ENCODE measurements at places on chromosomes 5 and 9.

GRCh38 chr5:122839731-122840130 lies 5.7 kb upstream of the SNX24 start:
- no peak for DNase-seq

GRCh38 chr9:71857159-71857558 lies 53.8 kb downstream of the ABHD17B start:
- no peak for DNase-seq

DNA sequence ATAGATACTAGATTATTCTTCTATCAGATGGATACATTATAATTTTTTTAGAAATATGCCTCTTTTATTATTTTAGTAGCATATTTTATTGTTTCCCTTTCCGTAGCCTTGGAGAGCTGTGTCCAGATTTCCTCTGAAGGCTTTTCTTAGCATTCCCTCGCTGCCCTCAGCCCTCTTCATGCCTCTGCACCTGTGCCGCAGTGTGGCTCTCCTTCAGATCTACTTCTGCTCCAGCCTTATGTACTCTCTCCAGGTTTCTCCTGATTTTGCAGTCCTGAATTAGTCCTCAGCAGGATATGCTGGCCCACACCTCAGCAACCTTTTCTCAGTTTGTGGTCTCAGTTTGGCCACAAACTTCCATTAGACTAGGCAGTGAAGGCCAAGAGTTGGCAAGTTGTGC lies 1052.0 kb downstream of the TAF11L14 start:
- DNase-seq, result no peak

- DNase-seq, result no peak
Observed at GRCh38 chr5:132608107-132608506, 49.9 kb upstream of the IL13 start.

DNA sequence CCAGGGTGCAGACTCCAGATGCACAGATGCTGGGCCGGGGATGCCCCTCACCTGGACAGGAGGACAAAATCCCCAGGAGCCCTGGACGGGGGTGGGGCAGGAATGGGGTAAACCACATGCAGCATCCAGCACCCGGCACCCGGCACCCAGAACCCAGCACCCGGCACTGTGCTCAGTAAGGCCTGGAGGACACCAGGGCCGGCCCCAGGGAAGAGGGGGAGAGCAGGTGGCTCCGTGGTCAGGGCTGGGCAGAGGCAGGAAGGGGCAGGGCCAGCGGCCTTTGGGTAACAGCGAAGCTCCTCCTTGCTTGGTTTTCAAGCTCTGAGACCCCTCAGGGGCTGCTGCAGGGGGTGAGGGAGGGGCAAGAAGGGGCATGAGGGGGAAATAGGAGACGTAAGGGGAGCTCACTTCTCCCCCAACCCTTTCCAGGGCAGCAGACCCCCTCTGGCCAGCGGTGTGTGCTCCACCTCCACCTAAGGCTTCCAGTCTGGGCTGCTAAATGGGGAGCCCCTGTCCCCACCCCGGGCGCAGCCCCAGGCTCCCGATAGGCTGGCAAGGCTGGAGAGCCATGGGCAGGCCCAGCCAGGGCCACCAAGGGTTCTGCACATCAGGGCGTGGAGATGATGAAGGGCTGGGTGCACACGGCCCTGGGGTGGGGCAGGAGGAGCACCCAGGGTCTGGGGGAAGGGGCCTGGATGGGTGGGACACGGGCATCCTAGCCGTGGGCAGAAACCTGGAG lies 17.8 kb upstream of the SLC6A19 start:
- no peak for DNase-seq

DNA sequence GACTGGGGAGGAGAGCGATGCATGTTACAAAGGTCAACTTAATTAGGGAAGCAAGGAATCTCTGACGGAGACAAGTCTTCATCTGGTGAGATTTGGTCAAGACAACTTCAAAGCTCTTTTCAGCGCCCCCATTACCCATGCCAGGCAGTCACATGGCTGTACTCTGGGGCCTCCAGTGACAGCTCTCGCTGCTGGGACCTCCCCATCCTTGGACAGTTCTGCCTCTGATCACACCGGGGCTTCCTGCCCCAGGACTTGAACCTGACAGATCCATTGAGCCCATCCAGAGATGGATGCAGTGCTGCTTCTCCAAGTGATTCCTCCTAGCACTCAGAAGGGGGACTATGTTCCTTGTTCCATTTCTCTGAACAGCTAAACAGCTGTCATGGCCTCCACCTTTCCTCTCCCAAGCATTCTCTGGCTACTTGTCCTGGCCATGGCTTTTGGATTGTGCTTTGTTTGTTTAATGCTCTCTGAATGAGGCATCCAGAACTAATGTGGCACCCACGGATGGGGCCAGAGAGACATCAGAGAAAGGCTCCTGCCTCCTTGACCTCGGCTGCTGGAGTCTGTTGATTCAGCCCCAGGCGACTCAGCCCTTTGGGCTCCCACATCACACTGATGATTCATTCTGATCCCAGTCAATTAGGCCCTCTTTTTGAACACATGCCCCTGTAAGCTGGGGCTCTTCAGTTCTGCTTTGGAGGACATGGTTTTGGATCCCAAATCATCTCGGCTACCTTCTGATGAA lies 122.1 kb upstream of the ADAMTS16 start:
- DNase-seq, result no peak

DNA sequence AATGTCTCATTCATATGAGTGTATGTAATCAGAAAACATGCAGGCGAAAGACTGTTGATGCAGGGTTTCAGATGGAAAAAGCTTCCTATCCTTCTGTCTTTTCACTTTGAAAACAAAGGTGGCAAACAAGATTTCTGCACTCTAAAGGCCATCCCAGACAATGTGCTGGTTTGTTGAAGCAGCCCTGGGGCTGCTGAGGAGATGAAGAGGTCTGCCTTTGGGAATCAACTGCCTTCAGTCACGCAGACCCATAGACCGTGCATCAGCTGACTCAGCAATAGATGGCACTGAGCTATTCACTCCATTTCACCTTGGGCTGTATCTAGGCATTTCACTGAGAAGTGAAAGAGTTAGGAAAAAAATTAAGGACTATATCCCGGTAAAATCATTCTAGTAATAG lies 60.5 kb upstream of the C5orf46 start:
- DNase-seq, result no peak

GRCh38 chr9:96062031-96062430 lies 186.5 kb downstream of the ERCC6L2 start:
- DNase-seq, result no peak
